ENCODE measurements at places on chromosomes 12 and 14.

- peak; percentile 52 for DNase-seq
Observed at GRCh38 chr12:127280393-127281275, 986.3 kb upstream of the TMEM132C start.

- DNase-seq, result no peak
Observed at GRCh38 chr12:59649203-59649602, 53.4 kb downstream of the SLC16A7 start.

- DNase-seq, result no peak
Observed at GRCh38 chr12:58592475-58593207, 327.7 kb downstream of the LRIG3 start.

GRCh38 chr12:66662179-66662578 lies 16.7 kb downstream of the GRIP1 start:
- DNase-seq, result no peak

DNA sequence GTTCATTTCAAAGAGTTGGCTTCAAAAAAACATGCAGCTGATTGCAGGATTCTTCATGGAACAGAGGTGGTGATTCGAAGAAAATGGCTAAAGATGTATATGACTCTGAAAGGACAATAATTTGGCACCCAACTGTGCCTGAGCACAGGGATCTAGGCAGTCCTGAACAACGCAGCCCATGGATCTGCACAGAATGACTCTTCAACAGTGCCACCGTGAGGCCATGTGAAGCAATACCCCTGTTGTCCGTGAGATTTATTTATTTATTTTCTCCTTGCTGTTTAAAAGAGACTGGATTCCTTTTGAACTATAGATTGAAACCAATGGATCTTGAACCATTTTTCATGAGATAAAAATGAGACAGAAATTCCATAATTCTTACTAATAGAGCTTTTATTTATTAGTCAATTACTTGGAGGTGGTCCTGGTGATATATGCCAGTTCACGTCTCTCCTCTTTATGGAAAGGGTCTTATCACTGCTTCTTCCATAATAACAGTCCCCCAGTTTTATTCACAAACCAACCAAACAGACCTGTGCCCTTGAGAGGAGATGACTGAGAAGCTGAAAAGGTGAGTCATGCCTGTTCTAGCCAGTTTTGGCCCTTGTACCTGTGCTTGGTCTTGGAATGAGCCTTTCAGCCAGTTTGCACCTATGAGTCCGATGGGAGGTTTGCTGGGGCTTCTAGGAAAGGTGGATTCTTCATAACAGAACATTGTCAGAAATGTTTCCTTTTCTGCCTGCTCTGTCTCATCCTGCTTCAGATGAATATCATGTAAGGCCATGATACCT lies 1598.3 kb downstream of the AACS start:
- DNase-seq, result no peak

DNA sequence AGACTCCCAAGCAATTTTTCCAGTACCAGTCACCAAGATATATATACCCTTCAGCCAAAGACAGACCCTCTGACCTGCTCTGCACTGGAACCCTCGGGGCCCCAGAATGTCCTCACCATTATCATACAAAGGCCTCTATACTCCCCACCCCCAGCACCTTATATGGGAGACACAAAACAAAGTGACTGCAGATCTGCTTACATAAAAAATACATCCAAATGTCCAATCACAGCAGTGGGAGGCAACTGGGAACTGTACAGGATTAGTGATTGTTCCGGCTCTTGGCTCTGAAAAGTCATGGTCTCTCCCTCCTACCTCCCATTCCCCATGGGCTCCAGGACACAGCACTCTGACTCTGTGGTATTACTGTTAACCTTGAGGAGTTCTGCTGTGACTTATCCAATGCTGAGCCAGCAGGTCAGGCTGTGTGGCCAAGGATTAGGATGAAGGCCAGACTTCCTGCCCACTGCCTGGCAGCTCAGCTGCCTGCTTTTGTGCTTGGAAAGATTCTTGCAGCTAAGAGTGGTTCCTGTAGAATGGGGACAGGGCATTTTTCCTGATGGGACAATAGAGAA lies 13.7 kb downstream of the OXA1L start:
- DNase-seq, result no peak

DNA sequence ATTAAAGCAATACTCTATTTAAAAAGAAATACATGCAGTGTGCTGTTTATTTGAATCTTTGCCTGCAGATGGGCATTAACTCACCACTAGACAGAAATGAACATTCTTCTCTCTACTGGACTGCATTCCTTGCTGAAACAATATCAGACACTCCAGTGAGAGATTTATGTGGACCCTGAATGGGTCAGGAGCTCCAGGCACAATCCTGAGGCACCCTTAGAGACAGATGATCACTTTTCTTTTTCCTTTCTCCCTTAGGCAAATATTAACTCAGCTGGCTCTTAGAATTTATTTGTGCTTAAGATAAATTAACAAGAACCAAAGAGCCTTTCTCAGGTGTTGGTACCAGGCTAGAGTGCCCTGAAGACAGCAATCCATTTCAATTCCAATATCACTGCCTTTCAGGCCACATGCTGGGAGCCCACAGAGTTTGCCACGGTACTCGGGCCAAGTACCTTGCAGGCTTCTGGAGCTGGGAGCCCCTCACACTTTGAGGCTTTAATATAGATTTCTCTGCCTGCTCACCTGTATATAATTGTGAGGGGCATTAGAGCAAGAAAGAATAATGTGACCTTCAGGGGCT lies 173.0 kb downstream of the EMP1 start:
- DNase-seq, result no peak

Data from activated T-cell treated with anti-CD3 and anti-CD28 coated beads for 1 hour (primary cell).